ENCODE measurements at places on chromosomes 11 and 22. TPM values are rescaled to one million over a fixed set of nuclear protein-coding genes. Genes with fewer than 3 reads are reported as not detected.

TRIM51 gene
- not detected for total RNA-seq

TMEM191B gene
- total RNA-seq: 0.43 TPM

H19 gene
- not detected for total RNA-seq

PIH1D2 gene
- 0.28 TPM for total RNA-seq

Measured in activated naive CD4-positive, alpha-beta T cell treated with anti-CD3 and anti-CD28 coated beads, Interleukin-2, amount 10 ng/mL, durations not matched to agents 5 hours and 36 hours (primary cell).